ENCODE measurements at places on chromosomes 5 and 9.

DNA sequence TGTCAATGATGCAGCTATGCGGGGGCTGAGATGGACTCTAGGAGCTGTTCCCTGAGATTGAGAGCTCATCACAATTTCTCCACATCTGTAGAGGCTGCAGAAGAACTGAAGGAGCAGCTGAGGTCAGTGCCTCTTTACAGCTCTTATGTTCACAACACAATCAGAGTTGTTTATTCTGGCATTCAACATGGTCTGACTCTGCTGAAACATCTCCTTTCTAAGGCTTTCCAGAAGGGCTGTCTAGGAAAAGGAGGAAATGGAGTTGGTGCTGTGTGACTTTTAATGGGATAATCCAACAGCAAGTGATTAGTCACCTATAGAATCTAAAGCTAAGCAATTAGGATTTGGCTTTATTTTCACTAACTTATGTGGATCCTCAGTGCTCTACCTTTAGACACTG lies 6.0 kb downstream of the POU5F2 start:
- DNase-seq, result peak; percentile 40

GRCh38 chr5:112691339-112691680 lies 46.4 kb upstream of the APC start:
- DNase-seq, result no peak

GRCh38 chr5:62616615-62617277 lies 38.1 kb downstream of the LRRC70 start:
- DNase-seq, result no peak

GRCh38 chr5:132782101-132782500 lies 5.1 kb upstream of the SEPTIN8 start:
- DNase-seq, result peak; percentile 54

- no peak for DNase-seq
These were observed 18.5 kb upstream of the RALGDS start for GRCh38 chr9:133139246-133140173.

DNA sequence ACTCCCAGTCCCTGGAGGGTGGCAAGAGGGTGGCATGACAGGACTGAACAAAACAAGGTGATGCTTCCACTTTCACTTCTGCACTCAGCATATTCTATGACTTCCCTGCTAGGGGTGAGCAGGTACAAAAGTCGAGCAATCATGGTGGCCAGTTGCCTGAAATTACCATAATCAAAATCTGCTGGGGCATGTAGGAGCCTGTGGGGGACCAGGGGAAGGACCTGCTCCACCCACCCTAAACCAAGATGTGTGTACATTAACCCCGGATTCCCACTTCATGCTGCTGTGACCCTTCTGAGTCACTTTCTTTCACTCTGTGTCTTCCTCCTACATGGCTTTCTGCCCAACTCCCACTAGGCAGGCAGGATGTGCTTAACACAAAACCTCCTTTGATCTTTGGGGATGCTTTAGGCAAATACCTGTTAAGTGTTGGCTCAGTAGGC lies 73.3 kb upstream of the PHF24 start:
- no peak for DNase-seq

DNA sequence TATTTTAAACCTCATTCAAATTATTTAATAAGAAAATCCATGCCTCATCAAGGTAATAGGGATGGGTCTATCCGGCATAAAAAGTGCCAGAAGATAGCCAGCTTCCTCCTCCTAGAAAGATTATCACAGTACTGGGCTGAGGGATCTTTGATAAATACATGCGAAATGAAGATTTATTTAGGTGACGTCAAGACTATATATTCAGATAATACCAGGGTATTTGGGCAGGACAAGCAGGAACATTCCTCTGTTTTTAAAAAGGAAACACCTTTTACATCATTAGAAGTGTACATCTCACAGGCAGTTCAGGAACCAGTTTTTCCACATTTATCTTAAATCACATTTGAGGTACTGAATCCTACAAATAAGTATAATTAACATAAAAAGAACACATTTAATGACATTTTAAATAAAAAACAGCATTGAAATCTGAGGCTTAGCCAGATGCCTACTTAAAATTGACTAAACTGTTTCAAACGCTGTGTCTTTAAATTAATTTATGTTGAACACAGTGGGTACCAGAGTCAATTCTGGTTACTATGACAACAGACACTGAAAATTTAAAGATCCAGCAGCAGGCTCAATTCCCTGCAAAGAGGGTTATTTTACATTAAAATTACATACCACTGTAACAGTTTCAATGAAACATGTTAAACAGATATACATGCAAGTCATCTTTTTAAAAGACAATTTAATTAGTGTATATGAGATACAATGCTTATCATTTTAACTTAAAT lies 124.7 kb upstream of the SLCO6A1 start:
- no peak for DNase-seq

DNA sequence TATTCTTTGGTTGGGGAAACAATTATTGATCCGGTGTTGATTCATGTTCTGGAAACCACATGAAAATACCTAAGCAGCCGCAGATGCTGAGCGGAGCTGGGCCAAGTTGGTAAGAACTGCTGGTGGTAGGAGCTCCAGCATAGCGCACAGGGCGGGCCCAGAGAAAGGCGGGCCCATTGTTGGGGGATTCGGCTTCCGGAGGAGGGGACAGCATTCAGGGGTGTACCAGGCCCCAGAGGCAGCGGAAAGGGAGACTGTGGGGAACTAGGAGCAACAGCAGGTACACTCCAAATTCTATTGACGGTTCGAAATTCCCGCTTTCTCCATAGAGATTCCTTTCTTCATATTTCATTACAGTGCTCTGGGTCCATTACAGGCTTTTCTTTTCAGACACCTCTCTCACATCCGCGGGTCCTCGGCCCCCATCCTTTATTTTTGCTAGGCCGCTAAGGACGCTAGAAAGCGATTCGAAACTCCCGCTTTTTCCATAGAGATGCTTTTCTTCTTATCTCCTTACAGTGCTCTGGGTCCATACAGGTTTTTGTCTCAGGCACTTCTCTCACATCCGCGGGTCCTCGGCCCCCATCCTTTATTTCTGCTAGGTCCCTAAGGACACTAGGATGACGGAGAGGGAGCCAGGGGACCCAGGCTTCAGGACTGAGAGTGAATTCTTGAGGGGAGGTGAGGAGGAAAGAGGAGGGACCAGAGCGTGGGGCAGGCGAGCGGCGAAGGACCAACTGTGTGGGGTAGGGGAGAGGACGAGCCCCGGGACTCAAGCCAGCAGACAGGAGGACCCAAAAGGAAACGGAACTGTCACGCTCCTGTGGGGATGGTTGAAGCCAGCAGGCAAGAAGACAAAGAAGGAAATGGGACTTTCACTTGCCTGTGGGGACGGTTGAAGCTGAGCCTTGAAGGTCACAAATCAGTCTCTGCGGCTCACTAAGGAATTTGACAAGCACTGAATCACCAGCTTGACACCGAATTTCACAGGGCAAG lies at the start of gene CCDC152:
TSS of gene CCDC152 (plus strand) at position 213 of the 996 bp plus-strand sequence. CDS start 2,304 bp downstream, outside the sequence.
- peak; percentile 54 for DNase-seq

- DNase-seq, result peak; percentile 71
These were observed 564.0 kb upstream of the KLF4 start for GRCh38 chr9:108053555-108054061.

- no peak for DNase-seq
These were observed 121.0 kb downstream of the MEF2C start for GRCh38 chr5:88761939-88762338.

- DNase-seq, result no peak
These were observed 1.9 kb downstream of the GAPT start for GRCh38 chr5:58493141-58493540.

All from astrocyte of the hippocampus (primary cell).